Activated T-cell treated with anti-CD3 and anti-CD28 coated beads, Interleukin-2, amount 50 U/mL, for 24 hours (primary cell): ENCODE measurements at places on chromosomes 7 and 10.
A peak's percentile ranks its signal among the peaks of the same experiment; 100 is the strongest.

- DNase-seq, result no peak
These were observed 127.0 kb downstream of the CCNY start for GRCh38 chr10:35463105-35463867.

DNA sequence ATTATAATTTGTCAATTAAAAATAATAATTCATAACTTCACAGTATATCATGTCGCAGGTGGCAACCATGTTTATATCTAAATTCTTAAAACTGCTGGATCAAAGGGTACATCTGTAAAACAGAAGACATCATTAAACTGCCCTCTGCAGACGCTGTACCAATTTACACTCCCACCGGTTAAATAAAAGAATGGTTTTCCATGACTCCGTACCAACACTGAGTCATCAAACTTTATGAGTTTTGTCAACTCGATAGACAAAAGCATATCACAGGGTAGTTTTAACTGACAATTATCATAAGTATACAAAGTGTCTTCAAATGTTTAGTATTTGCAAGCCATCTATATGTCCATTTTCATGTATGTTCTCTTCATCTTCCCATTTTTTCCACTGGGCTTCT, 5.7 kb upstream of the GSTK1 start:
- no peak for DNase-seq

- DNase-seq, result peak; percentile 14
These were observed 5.9 kb upstream of the FAM131B start for GRCh38 chr7:143368387-143368786.

- DNase-seq, result no peak
These were observed 2.5 kb upstream of the LAMB4 start for GRCh38 chr7:108132551-108133265.

DNA sequence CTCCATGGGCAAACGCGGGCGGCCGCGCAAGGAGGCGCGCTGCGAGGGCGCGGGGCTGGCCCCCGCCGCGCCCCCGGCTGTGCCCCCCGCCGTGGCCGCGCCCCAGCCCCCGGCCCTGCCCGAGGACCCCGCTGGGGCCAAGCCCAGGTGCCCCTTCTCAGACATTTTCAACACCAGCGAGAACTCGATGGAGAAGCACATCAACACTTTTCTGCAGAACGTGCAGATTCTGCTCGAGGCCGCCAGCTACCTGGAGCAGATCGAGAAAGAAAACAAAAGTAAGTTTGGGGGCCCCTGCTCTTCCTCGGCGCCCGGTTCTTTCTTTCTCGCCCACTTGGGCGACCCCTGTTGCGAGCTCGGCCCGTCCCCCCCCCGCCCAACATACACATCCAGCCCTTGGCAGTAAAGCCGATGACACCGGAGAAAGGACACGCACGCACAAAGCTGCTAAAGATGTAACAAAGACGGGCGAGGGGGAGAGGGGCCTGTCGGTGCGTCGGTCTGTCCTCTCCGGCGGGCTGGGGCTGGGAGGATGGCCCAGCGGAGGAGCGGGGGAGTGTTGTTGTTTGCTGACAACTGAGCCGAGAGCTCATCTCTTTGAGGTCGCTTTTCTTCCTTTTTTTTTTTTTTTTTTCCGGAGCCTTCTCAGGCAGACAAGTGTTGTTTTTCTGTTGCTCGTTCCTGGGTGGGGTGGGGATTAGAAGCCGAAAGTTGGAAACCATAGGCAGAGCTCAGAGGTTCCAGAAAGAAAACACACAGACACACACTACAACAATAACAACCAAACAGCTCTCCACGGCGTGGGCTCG, 604 bp downstream of the MXI1 start:
- peak; percentile 64 for DNase-seq

DNA sequence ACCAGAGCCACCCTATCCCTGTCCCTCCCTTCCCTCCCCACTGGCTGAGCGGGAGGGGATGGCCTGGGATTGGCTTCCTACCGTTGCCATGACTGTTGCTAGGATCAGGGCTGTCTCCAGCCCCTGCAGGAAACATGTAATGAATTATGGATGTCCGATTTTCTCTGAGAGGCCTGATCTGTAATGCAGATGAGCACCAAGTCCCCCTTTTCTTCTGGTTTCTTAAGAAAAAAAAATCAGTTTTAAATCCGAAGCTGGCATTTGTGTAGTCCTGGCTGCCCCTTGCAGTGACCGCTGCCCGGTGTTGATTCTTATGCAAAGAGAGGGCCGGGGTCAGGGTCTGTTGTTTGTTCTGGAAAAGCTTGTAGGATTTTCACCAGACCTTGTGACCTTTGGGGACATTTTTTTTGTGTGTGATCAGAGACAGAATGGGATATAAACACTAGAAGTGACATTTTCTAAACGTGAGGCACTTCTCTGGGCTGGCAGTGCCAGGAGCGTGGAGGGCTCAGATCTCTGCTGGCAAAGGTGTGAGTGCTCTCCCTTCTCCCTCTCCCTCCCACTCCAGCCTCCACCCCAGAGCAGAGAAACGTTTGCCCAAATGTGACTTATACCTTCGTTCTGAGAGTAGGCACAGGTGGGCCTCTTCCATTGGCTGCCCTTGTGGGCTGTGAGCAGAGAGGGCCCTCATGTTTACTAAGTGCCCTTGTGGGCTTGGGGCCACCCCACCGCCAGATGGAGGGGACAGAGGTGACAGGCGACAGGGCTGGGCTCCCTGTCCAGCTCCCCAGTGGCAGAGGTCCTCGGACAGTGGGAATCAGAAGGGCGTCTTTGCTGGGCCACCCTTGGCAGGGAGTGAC, 127.5 kb downstream of the DNAJB6 start:
- DNase-seq, result no peak

DNA sequence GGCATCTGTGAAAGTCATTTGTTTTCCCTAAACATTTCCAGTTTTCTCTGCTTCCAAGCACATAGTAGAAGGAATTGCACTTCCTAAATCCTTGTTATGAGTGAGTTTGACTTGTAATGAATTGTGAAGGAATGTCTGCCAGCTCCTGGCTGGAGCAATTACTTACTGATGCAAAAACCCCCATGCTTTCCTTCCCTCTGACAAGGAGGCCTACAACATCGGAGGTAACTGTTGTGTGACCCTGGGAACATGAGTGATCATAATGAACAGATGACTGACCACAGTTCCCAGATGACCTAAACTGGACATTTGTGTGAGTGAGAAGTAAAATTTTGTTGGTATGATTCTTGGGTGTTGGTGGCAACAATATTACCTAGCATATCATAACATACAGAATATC, 21.4 kb upstream of the CPVL start:
- DNase-seq, result no peak

- DNase-seq, result peak; percentile 59
These were observed 85.5 kb upstream of the CACUL1 start for GRCh38 chr10:118840071-118840775.

GRCh38 chr10:3132036-3133025, 40.3 kb downstream of the PITRM1 start:
- DNase-seq, result no peak

- DNase-seq, result peak; percentile 47
These were observed 743 bp upstream of the ZCCHC24 start for GRCh38 chr10:79445977-79446757.

DNA sequence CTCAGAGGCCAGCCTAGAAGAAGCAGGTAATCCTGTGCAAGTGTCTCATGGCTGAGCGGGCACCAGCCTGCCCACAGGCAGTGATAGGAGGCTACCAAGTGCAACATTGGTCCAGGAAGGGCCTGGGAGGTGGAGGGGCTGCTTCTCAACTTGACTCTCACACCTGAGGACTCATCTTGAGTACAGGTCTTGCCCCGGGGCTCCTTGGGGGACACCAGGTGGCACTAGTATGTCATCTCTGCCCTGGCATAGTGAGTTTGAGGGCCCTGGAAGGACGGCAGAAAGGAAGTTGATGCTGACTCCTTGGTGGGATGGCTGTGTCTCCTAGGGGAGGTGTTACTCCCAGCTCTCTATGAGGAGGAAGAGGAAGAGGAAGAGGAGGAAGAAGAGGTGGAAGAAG, 2.3 kb downstream of the CCDC136 start:
- DNase-seq, result no peak

DNA sequence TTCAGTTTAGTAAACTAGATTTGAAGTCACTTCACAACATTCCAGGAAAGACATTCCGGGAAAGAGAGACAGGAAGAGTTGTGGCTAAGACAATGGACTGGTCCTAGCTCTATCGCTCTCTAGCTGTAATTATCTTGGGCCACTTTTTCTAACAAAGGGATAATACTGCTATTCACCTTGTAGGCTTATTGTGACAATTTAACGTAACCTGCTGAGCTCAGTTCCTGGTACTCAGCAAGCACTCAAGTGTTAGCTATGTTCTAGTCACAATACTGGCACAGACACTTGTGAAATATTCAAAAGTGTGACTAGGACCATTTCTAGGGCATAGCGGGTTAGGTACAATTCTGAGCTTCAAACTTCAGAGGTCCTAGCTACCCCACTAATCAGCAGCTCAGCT, 12.0 kb upstream of the NRCAM start:
- DNase-seq, result no peak

DNA sequence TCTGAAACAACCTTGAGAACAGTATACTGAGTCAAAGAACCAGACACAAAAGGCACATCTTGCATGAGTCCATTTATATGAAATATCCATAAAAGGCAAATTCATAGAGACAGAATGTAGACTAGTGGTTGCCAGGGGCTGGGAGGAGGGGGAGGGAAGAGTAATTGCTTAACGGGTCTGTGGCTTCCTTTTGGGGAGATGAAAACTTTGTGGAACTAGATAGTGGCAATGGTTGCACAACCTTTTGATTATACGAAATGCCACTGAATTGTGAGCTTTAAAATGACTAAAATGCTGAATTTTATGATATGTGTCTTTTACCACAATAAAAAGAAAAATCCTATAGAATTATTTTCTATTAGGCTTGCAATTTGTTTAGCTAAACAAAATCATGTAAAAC, 16.8 kb downstream of the ADRB1 start:
- no peak for DNase-seq

GRCh38 chr10:116121640-116122525, 151.1 kb downstream of the GFRA1 start:
- no peak for DNase-seq

DNA sequence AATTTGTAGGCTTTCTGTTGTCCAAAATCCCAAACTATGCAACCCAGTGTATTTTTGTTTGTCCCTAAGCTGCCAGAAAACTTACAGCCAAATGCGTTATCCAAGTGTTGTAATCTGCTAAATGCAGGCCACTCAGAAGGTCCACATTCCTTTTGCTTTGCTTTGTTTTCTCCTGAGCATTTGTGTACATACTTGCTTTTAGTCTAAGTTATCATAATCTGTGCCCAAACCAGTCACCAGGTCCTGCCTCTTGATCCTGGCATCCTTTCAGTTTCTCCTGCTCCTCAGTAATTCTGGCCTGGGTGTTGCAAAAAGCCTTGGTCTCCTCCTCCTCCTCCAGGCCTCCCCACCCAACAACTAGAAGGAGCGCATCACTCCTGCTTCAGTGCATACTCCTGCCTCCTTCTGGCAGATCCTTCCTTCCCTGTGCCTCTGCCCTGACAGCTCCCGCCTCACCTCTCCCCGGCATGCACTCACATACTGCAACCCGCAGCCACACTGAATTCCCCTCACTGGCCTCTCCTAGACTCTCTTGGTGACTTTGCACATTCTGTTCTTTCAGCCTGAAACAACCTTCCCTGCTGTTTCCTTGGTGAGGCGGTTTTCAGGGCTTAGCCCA, 2.3 kb downstream of the DENND2A start:
- DNase-seq, result no peak

- DNase-seq, result no peak
These were observed 1029.5 kb upstream of the LRRN3 start for GRCh38 chr7:110061387-110061786.

DNA sequence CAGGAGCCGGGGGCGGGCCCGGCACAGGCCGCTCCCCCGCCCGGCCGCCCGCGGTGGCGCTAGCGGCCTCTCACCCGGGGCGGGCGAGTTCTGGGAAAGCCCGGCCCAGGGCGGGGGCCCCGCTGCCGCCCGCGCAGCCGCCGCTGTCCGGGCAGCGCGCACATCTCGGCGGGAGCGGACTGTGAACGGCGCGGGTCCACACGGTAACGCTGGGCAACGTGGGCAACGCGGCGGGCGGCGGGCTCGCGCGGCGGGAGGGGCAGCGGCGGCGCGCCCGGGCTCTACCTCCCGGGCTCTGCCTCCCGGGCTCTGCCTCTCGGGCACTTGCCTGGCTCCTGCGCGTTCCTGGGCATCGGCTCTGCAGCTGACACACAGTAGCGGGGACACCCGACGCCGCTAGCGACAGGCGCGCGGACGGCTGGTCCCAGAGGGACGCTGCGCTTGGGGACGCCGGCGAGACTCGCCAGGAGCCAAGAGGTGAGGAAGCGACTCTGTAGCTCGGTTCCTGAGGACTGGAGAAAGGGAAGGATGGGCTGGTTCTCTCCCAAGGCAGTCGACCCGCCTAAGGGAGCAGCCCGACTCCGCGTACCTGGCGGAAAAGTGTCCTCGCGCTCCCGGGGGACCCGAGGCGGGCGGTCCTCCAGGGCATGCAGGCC, at the start of gene PLCE1:
Gene PLCE1 (plus strand): TSS at position 150 of the 656 bp plus-strand sequence. CDS start 37,116 bp downstream, outside the sequence.
- DNase-seq, result no peak

DNA sequence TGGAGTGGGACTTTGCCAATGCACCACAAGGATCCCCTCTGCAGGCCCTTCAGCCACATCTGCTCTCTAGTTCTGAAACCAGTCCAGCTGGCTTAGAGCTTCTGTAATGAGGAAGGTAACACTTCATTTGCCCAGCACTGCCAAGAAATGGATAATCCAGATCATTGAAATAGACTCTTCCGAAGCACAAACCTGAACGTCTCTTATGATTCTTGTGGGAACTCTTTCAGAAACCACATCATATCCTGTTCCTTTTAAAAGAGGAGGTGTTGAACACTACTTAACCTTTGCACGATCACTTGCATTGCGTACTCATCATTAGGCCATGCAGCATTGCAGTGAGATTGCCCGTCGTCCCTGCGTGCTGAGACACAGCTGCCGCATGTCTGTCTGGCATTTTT, 25.8 kb upstream of the PLPP4 start:
- no peak for DNase-seq

DNA sequence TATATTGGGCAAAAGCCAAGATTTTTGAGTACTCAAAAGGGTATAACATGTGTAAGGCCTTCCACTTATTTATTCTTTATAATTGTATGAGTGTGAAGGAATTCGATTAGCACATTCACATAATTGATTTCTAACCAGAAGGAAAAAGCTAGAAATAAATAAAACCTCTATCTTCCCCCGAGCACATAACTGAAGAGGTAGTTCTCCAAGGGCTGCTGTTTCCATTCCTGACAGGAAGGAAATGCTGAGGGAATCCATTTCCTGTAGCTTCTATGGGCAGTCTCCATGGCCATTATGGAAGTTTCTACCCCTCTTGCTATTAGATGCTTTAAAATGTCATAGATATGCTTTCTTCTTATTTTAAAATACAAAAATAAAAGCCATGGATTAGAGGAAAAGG, 70.5 kb upstream of the ABCB5 start:
- DNase-seq, result no peak

GRCh38 chr10:16987976-16988610, 141.5 kb downstream of the CUBN start:
- DNase-seq, result no peak

- no peak for DNase-seq
These were observed 103.7 kb upstream of the ZMIZ1 start for GRCh38 chr10:78964952-78965633.

- DNase-seq, result no peak
These were observed 1.7 kb upstream of the CFAP43 start for GRCh38 chr10:104233817-104234216.
